Neural crest cell (in vitro differentiated cells): ENCODE measurements at places on chromosomes 3 and 15. TPM values are rescaled to one million over a fixed set of nuclear protein-coding genes. Genes with fewer than 3 reads are reported as not detected.
A peak's percentile ranks its signal among the peaks of the same experiment; 100 is the strongest.

PRR23E gene
- not detected in 2 replicates for total RNA-seq

IGF2BP2 gene
- total RNA-seq = 141 and 144 TPM in 2 replicates

PDIA3 gene
- 342 and 351 TPM in 2 replicates for total RNA-seq

FANCD2OS gene
- not detected in 2 replicates for total RNA-seq

ITIH4 gene
- 6.3 and 8.6 TPM in 2 replicates for total RNA-seq

GOLGA6A gene
- not detected in 2 replicates for total RNA-seq

DNA sequence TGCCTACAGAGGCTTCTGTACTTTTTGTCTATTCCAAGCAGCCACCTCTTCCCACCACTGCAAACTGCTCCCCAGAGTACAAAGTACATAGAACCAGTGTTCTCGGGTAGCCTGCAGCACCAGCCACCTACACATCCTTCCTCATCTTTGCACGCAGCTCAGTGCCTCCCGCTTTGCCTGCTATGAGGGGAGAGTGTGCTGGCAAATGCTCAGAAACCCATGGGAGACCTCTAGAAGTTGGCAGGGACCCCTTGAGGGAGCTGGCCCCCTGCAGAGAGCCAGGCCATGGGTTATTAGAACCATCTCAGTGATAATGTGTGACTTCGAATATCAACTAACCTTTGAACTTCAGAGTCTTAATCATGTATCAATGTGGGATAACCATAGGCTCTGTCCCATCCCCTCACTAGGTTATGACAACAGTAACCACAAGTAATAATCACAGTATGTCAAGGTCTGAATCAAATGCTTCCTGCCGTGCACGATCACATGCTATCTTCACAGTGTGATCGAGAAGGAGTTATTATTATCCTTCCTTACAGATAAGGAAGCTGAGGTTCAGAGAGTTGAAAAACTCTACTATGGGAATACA, 22.8 kb upstream of the SMAD3 start:
- no peak overlapping the region for H3K4me3 ChIP-seq
- H3K4me1 ChIP-seq = peaks cover 28% of the 10 kb centered on the region
- DNase-seq = no peak
- no peaks in the 10 kb centered on the region for H3K27me3 ChIP-seq
- no peaks in the 10 kb centered on the region for H3K36me3 ChIP-seq

- H3K27me3 ChIP-seq = no peaks in the 10 kb centered on the region
- DNase-seq = no peak
- H3K4me1 ChIP-seq = peaks cover 20% of the 10 kb centered on the region
- peaks cover 12% of the 10 kb centered on the region for H3K36me3 ChIP-seq
- no peak overlapping the region for H3K27ac ChIP-seq
Measured at GRCh38 chr15:81275711-81276392, 48.1 kb downstream of the STARD5 start.

DNA sequence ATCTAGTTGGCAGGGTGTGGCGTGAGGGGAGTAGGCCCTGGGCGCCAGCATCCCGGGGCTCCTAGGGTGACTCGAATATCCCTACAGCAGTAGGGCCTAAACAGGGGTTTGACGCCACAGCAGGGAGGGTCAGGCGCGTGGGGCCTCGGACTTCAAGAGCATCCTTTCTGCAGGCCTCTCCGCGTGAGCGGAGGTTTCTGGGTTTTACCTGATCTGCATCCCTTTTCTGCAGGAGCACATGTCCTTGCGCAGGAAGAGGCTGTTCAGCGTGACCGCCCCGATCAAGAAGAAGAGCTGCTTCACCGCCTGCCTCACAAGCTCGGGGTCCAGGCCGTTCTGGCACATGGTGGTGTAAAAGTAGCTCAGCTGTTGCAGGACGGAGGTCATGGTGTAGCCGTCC, 13.5 kb upstream of the GNB5 start:
- peaks cover 5% of the 10 kb centered on the region for H3K4me1 ChIP-seq
- peaks cover 5% of the 10 kb centered on the region for H3K36me3 ChIP-seq
- no peak overlapping the region for H3K27ac ChIP-seq
- no peak overlapping the region for H3K4me3 ChIP-seq

DNA sequence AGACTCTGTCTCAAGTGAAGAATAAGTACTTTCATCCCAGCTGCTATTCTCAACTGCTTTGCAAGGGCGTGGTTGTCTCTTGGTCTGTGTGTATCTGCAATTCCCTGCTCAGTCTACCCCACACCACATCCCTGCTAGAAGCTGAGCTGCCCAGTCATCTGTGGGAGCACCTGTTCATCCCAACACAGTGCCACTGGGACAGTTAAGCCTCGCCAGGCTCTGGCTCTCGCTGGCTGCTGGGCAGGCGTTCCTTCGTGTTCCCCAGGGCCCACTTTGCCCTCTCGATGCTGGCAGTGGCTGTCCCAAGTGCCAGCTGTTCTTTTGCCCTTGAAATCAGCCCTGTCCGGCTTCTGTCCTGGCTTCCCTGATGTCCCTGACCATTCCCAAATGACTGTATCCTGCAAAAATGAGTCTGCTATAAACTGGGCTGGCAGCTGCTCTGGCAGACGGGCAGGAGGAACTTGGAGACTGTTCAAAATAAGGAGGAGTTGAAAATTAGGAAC, 91.6 kb upstream of the KLHL25 start:
- no peak overlapping the region for H3K4me3 ChIP-seq
- no peaks in the 10 kb centered on the region for H3K36me3 ChIP-seq
- H3K27ac ChIP-seq = no peak overlapping the region
- peaks cover 13% of the 10 kb centered on the region for H3K27me3 ChIP-seq
- no peak for DNase-seq

DNA sequence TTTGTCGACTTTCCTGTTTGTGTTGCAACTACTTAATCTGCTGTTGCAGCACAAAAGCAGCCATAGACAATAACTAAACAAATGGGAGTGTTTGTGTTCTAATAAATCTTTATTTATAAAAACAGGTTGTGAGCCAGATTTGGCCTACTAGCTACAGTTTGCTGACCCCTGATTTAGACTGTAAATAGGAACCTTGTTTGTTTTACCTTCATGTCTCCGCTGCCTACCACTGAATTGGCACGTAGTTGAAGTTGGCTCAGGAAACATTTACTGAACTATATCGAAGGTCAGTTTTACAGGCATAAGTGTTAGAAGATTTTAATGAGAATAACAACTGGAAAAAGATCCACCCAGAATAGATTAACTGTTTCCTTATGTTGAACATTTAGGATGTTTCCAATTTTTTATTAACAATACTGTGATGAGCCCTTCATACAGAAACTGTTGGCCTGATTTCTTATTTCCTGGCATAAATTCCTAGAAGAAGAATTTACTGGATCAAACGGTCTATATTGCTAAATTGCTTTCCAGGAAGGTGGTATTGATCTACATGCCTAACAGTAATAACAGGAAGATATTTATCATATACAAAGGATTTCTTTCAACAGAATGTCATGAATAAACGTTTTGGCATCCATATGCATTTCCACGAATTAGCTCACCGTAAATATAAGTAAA, 156.2 kb upstream of the NR2E3 start:
- H3K4me3 ChIP-seq = no peak overlapping the region
- no peaks in the 10 kb centered on the region for H3K4me1 ChIP-seq
- no peak for DNase-seq
- H3K36me3 ChIP-seq = no peaks in the 10 kb centered on the region

GRCh38 chr3:141845407-141846049, 30.9 kb upstream of the ATP1B3 start:
- no peak for DNase-seq
- H3K27me3 ChIP-seq = no peaks in the 10 kb centered on the region
- no peak overlapping the region for H3K27ac ChIP-seq
- peaks cover 8% of the 10 kb centered on the region for H3K4me1 ChIP-seq
- H3K36me3 ChIP-seq = no peaks in the 10 kb centered on the region

DNA sequence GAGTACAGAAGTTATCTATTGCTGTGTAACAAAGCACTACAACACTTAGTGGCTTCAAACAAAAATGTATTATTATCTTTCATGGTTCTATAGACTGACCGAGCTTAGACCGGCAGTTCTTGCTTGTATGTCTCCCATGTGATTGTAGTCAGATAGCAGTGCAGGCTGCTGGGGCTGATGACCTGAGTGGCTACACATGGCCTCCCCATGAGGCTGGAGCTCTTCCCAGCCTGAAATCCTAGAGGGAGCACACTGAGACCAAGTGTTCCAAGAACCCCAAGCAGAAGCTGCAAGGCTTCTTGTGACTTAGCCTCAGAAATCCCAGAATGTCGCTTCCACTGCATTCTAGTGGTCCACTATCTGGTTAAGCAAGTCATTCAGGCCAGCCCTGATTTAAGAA, 141.2 kb upstream of the TLE3 start:
- peaks cover 20% of the 10 kb centered on the region for H3K4me1 ChIP-seq
- no peak overlapping the region for H3K27ac ChIP-seq
- no peak for DNase-seq
- H3K4me3 ChIP-seq = no peak overlapping the region

- peaks cover 3% of the 10 kb centered on the region for H3K36me3 ChIP-seq
- DNase-seq = no peak
- no peak overlapping the region for H3K4me3 ChIP-seq
- H3K27ac ChIP-seq = no peak overlapping the region
- H3K27me3 ChIP-seq = no peaks in the 10 kb centered on the region
Measured at GRCh38 chr3:135869439-135870105, 96.0 kb upstream of the PPP2R3A start.

DNA sequence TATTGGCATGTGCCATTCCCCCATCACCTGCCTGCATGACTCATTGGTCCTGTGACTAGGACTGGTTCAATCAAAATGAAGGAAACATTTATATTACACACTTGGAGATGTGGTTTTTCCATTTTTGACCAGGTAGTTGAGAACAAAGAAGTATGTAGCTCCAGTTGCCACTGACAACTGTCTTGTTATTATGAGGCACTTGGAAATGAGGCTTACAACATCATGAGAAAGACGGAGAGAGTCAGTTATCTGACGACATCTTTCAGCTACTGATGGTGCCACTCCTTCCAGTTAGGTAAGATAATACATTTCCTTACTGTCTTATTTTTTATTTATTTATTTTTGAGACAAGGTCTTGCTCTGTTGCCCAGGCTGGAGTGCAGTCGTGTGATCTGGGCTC, 21.8 kb upstream of the PROK2 start:
- no peak for DNase-seq
- H3K4me1 ChIP-seq = no peaks in the 10 kb centered on the region
- peaks cover 5% of the 10 kb centered on the region for H3K27me3 ChIP-seq
- H3K36me3 ChIP-seq = no peaks in the 10 kb centered on the region

GRCh38 chr15:87045746-87046145, 966.1 kb downstream of the AGBL1 start:
- no peaks in the 10 kb centered on the region for H3K4me1 ChIP-seq
- DNase-seq = no peak
- no peak overlapping the region for H3K27ac ChIP-seq
- no peaks in the 10 kb centered on the region for H3K27me3 ChIP-seq
- no peaks in the 10 kb centered on the region for H3K36me3 ChIP-seq

- H3K27me3 ChIP-seq = no peaks in the 10 kb centered on the region
- H3K36me3 ChIP-seq = no peaks in the 10 kb centered on the region
- DNase-seq = no peak
- no peak overlapping the region for H3K27ac ChIP-seq
- no peak overlapping the region for H3K4me3 ChIP-seq
- no peaks in the 10 kb centered on the region for H3K4me1 ChIP-seq
Measured at GRCh38 chr15:38474155-38474757, 20.3 kb downstream of the FAM98B start.

DNA sequence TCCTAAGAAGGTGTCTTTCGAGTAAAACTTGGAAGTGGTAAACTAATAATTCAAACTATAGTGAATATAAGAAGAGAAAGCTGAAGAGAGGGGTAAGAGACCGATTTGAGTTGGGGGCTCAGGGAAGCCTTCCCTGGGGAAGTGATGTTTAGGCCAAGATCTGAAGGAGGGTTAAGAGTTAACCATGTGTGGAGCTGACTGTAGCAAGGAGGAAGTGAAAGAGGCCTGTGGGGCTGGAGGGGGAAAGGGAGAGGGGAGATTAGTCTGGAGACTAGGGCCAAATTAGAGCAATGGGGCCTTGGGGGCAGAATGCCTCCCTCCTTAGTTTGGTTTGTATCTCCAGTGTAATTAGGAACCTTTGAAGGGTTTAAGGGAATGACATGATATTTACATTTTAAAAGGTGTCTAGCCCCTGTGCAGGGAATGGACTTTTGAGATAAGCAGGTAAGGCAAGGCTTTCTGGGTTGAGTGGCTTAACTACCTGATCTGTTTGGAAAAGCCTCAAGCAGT, 2.2 kb downstream of the ZNF592 start:
- H3K4me1 ChIP-seq = peaks cover 41% of the 10 kb centered on the region
- H3K27ac ChIP-seq = no peak overlapping the region
- no peak for DNase-seq
- H3K4me3 ChIP-seq = peak overlapping the region; percentile 95

- peak; percentile 99 for DNase-seq
- H3K4me3 ChIP-seq = peak within 1 kb of the TSS; percentile 98
- H3K27me3 ChIP-seq = no peaks in the 10 kb centered on the region
- peak within 1 kb of the TSS; percentile 99 for H3K27ac ChIP-seq
Measured at GRCh38 chr3:139389552-139390368, at the start of gene COPB2. Gene COPB2 (minus strand): TSS chr3:139389647. CDS start chr3:139389550, 97 bp downstream.

DNA sequence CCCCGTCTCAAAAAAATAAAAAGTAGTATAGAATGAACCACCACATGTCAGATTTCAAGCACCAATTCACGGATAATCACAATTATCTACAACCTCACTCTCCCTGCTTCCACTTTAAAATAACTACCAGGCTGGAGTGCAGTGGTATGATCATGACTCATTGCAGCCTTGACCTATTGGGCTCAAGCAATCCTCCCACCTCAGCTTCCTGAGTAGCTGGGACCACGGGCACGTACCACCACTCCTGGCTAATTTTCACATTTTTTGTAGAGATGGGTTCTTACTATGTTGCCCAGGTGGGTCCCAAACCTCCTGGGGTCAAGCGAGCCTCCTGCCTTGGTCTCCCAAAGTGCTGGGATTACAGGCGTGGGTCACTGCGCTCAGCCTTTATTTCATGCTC, 38.1 kb upstream of the LDHAL6B start:
- peaks cover 12% of the 10 kb centered on the region for H3K4me1 ChIP-seq
- H3K4me3 ChIP-seq = no peak overlapping the region
- H3K36me3 ChIP-seq = peaks cover 10% of the 10 kb centered on the region
- DNase-seq = no peak

DNA sequence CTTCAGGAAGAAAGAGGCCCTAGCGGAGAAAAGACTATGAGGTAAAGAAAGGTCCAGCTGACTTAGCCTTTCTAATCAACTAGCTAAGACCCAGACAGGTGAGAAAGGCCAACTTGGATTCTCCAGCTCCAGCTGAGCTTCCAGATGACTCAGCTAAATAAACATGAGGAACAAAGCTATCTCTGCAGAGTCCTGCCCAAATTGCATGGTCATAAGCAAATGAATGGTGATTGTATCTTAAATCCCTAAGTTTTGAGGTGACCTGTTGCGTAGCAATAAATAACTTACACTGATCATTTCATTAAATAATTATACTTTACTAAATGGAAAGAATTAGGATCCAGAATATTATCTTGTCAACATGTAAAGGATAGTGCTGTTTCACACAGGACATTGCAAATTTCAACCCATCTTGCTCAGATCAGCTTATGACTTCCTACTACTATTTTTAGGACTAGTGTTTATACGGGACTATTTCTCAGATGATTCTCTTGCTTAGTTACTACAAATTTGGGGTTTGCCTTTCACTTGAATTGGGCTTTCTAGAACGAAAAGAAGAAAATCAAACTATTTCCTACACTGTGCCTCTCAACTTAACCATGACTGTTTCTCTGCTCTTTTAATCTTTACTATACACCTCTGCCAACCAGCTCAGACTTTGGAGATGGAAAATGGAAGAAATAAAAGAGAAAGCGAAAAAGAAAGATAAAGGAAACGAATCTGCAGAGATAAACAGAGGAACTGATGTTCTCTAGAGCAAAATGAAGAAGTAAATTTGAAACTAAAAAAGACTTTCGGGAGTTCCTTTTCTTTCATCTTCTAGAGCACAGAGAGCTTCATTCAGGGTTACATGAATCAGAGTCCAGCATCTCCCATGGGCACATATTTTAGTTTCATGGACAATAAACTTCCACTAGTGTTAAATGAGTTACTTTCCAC, 6.6 kb upstream of the ADGRG7 start:
- DNase-seq = no peak
- no peak overlapping the region for H3K27ac ChIP-seq
- no peak overlapping the region for H3K4me3 ChIP-seq
- no peaks in the 10 kb centered on the region for H3K4me1 ChIP-seq
- H3K36me3 ChIP-seq = no peaks in the 10 kb centered on the region
